ENCODE measurements at places on chromosomes 7 and 10.

DNA sequence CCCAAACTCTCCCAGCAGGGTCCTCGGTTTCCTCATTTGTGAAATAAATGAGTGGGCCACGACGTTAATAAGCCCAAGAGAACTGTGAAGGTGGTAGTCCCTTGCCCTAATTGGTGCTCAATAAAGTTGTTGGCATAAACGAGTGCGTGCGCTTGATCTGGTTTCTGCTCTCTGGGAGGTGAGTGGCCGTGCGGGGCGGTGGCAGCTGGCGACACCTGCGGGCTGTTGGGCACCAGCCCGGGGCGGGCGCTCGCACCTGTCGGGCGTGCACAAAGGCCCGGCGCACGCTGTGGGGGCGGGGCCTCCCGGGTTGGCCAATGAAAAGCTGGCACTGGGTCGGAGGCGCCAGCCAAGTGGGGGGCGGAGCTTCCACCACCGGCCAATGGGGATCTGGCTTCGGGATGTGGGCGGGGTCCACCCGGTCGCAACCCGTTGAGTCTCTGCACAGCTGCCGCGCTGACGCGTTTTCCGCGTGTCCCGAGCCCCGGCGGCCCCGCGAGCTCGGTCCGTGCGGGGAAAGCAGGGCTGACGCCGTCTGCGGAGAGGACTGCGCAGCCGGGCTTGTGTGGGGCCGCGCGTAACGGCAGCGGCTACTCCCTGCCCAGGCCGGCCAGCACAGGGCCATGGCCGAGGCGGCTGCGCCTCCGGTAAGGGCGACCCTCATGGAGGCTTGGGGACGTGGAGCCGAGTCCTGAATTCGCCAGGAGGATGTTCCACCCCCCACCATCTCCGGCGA is 23.0 kb downstream of the ZNF783 start:
- peak; percentile 93 for DNase-seq

DNA sequence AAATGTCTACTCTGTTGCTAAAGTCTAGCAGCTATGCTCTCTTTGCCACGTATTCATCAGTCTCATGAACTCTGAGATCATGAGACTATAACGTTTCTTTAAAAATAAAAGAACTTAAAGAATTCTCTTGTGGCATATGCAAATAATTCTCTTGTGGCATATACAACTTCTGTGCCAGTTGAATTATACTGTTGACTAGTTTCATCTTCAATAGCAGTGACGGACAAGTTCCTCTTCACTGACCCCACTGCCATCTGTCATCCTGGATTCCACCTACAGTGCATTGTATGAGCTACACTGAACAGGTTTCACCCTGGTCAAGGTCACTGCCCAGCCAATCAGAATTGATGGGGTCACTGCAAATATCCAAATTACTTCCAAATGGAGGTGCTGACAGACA is 88.2 kb downstream of the CD36 start:
- no peak for DNase-seq

- DNase-seq = no peak
Measured at GRCh38 chr10:42630537-42631134, 7.7 kb downstream of the ZNF33B start.

- no peak for DNase-seq
Measured at GRCh38 chr7:136018104-136018503, 40.9 kb upstream of the MTPN start.

GRCh38 chr10:17250736-17251135 is 22.7 kb downstream of the VIM start:
- no peak for DNase-seq

DNA sequence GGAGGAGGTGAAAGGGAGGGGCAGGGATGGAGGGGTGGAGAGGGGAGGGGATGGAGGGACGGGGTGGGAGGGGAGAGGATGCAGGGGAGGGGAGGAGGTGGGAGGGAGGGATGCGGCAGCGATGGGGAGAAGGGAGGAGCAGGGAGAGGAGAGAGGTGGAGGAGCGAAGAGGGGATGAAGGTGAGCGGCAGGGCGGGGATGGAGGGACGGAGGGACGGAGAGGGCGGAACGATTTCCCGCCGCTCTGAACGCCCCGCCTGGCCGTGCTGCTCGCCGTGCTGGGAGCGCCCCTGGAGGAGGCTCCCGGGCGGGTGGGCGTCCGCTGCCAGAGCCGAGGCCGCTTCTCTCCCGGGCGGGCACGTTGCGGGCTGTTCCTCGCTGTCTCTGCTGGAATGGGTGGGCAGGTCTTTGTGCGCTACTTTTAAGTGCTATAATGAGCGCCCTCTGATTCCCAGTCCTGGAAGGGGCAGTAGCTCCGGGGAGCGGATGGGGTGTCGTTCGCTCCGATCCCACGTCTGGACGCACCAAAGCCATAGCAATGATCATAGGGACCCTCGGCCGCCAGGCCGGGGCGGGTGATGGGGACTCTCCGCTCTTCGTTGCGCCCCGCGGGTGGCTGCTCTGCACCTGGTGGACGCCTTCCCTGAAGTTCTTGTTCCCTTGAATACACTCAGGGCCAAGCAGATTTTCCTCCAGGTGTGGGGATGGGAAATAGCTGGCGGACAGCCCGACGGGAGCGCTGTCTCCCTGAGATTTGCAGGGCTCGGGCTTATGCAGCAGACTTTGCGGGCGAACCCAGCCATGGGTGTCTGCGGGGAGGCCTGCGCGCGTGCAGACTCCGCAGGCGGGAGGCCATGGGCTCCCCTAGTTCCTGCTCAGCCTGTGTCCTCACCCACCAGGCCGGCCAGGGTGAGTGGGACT is 81.1 kb upstream of the CPXM2 start:
- DNase-seq = no peak

DNA sequence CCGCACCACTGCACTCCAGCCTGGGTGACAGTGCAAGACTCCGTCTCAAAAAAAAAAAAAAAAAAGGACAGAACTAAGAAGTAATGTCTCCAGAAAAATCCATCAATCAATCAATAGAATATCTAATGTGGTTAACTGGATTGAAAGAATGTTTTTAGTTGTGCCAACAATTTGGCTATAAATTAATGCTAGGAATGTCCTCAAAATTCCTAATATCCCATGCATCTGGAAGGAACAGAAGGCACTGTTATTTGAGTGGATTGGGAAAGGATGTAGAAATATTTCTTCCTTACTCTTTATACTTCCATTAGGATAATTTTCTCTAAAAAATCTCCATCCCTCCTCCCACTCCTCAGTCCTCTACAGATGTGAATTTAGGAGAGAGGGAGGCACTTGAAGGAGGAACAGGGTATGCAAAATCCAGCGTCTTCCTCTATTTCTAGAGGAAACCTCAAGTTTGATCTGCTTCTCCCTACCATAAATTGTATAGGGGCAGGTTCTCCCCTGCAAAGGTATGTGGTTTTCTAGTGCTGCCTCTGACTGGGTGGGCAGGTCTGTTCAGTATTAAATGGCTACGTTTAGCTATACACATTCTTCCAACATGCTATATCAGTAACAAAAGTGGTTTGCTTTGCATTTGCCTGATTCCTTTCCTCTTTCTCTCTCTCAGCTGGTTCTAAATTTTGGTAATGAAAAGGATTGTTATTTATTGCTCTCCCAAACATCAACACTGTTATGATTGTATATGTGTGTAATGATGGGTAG is 54.1 kb downstream of the RNLS start:
- DNase-seq = no peak

DNA sequence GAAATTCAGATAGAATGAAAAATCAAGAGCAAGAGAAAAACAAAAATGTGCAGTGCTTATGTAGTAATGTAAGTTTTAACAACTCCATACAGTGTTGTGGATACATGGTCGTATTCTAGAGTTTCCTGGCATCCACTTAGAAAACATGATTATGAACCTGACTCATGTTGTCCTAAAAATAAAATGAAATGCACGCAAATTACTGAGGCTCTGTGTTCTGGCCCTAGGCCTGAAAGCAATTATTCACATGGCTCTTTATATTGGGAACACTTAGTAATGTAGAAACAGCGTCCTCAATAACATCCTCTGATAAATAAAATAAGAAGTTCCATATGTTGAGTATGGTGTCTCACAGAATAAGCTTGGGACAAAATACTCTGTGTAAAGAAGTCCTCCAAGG is 200.2 kb upstream of the SEMA3E start:
- DNase-seq = no peak

DNA sequence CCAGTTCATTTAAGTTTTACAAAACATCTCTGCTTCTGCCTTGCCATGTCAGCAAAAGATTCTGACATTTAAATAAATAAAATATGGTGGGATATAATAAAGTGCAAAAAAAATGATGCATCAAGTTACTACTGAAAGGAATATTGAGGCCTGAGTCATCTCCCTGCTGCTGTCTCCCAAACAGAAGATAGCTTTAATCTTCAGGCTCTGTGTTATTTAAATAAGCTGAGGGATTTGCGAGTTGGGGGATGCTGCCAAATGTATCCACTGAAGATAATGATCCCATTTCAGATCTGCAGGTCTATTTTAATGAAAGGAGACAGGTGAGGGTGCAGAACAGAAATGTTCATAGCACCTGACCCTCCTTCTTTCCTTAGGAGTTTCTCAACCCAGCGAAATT is 720.8 kb downstream of the AUTS2 start:
- DNase-seq = no peak

DNA sequence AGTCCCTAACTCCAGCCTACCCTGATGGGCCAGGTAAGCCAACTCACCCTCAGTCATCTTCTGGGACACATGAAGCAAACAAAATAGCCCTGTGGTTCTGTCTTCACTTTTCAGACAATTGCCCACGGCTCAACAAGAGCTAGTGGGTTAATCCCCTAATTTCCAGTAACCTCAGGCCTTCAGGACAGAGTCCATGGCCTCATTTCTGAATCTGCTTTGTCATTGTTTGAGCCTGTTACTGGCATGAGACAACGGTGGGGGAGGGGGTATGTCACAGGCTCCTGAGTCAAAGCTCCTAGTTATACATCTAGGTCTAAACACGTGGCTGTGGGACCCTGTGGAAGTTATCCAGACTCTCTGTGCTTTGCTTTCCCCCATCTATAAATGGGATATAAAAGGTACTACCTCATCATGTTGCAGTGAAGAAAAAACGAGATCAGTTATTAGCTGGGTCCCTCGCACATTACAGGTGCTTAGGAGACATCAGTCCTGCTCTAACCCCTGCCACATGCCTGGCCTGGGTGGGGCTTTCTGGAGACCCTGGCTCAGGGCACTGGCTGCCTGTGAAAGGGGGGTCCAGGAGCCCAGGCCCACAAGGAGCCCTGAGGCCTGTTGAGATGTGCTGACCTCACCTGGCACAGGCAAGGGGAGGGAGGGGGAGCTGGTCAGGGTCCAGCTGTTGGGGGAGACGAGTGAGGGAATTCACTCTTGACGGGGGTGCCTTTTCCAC is 16.5 kb downstream of the MAT1A start:
- DNase-seq = no peak

DNA sequence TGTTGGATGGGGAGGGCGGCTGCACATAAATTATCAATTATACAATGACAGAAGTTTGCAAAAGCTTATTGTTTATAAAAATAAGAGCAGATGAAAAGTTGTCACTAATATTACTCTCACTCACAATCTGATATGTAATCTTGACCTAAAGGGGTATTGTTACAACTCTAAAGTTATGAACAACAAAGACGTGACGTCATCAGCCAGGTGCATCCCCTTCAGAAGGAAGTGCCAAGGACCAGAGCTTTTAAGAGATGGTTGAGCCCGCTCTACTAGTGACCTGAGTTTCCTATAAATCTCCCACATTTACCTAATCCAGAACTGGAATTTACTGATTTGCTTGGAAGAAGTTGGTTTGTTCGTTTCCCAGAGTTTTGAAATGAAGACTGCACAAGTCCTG is 247.7 kb upstream of the MGMT start:
- DNase-seq = no peak

DNA sequence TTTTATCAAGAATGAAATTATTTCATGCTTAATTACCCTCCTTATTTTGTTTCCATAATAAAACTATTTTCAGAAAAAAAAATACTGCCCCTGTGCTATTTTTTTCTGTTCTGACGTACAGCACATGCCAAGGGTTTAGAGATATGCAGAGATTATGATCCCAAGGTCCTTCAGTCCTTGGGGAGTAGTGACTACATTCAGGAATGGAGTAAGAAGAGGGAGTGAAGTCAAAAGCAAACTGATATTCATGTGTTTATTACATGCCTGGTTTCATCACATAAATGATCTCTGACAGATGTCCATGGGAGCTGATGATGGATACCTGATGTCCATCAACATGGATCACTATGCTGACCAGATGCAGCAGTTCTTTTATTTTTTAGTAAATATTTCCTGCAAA is 17.2 kb downstream of the AKAP9 start:
- DNase-seq = no peak

GRCh38 chr10:71271662-71272055 is 47.4 kb upstream of the SLC29A3 start:
- DNase-seq = no peak

DNA sequence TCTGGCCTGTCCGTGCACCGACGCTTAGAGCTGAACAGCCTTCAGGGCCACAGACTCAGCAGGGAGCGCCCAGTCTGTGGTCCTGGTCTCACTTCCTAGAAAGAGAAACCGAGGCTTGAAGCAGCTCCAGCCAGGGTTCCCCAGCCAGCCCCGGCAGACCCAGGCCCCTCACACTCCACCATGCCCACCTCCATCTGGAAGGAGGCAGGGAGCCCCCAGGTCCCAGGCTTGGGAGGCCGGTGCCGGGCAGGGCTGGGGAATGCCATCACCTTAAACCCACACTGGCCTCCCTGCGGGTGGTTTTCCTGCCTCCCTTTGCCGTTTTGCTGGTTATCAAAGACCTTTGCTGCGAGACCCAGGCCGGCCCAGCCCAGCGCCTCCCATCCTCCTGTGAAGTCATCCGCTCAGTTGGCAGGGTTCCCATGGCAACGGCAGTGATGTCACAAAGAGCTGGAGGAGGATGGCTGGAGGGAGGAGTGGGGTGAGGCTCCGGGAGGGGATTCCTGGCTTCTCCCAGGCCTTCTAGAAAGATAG is 24.0 kb downstream of the ELFN1 start:
- no peak for DNase-seq

GRCh38 chr7:41870461-41871138 is 167.7 kb upstream of the INHBA start:
- no peak for DNase-seq

DNA sequence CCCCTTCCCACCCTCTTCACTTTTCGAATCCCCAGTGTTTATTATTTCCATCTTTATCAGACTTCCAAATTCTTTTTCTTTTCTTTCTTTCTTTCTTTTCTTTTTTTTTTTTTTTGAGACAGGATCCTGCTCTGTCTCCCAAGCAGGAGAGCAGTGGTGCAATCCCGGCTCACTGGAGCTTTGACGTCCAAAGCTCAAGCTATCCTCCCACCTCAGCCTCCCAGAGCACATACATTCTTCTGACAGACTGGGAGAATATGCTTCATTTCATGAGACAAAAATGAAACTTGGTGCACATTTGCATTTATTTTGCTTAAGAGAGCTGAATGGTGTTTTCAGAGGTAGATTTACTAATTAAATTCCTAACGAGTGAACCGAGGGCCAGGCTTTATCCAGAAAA is 80.1 kb upstream of the FZD8 start:
- DNase-seq = no peak

- DNase-seq = no peak
Measured at GRCh38 chr10:85650791-85651496, 715.7 kb downstream of the GRID1 start.

DNA sequence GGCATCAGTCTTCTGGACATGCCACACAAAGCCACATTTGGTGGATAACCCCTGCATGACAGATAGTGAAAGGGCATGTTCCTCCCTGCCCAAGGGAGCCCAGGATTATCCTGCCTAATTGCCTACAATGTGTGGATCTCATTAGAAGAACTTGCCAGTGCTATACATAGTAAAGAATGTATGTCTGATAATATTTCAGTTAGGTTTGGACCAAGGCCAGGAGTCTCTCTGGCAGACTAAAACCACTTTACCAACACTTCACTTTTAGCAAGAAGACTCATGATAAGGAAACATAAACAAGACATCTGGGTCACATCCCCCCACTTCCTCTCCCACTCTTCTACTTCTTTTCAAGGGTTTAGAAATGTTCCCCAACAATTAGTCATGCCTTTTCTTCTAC is 196.7 kb downstream of the MTERF1 start:
- no peak for DNase-seq
